ENCODE measurements at places on chromosomes 5 and 9.

DNA sequence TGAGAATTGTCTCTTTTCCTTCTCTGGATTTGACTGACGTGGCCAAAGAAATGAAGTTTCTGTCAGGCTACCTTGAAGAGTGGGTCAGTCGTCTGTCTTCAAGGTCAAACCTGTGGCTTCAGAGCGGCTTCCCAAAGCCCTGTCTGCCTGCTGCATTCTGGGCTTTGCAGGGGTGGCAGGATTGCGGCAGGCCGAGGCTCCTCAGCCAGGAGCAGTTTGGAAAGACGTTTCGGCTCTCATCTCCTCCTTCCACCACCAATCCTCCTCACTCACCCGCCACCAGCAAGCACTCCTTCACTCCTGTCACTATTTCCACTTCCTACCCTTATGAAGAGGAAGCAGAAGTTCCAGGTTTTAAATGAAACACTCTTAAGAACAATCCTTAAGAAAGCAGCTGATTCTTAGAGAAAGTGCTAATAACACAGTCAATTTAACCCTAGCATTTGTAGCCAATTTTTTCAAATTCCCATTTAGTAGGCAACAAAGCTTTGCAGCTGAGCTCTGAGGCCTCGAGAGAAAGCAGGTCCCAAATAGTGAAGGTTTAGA, 351.7 kb downstream of the ZNF608 start:
- no peak for DNase-seq

DNA sequence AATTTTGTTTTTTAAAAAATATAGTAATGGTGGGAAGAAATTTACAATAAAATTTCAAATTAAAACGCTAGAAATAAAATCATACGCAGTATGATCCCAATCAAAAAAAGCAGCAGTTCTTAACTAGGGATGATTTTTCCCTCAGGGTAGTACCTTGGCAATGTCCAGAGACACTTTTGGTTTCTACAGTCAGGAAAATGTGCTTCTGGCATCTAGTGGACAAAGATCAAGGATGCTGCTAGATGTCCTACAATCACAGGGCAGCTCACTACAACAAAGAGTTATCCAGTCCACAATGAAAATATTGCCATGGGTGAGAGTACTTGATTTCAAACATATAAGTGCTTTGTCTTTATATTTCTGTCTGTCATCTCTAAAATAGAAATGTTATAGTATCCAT, 400.2 kb upstream of the SGCD start:
- DNase-seq: no peak

GRCh38 chr5:116242343-116242742, 157.5 kb downstream of the COMMD10 start:
- no peak for DNase-seq

DNA sequence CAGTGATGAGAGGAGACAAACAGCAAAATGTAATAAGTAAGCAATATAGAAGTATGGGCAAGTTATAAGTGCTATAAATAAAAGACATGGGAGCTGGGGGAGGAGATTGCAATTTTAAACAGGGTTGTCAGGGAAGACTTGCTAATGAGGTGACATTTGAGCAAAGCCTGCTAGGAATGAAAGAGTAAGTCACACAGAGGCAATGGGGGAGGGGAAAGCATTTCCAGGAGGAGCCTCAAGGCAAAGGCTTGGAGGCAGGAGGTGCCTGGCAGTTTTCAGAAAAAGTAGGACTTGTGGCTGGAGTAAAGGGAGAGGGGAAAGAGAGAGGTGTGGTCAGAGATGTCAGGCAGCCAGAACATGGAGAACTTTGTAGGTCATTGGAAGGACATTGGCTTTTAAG, 124.4 kb upstream of the NMUR2 start:
- DNase-seq: no peak

GRCh38 chr9:114409842-114410241, 22.1 kb upstream of the AKNA start:
- no peak for DNase-seq

GRCh38 chr5:118789366-118789765, 199.0 kb downstream of the DTWD2 start:
- no peak for DNase-seq

GRCh38 chr5:179777909-179778308, 15.9 kb upstream of the LTC4S start:
- DNase-seq: no peak

DNA sequence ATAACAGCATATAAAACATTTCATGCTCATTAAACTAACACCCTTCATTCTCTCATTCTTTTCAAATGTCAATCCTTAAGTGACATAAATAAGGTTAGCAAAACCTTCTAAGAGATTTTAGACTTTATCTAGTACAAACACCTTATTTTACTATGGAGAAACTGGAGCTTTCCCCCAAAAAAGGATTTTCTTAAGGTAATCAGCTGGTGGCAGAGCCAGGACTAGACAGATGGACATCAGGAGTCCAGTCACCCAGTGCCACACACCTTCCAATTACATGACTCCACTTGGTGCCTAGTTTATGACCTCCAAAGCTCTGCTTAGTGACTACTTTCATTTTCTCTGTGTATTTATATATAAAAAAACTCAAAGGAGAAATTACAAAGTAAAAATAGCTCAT, 70.2 kb downstream of the HTR4 start:
- DNase-seq: no peak

DNA sequence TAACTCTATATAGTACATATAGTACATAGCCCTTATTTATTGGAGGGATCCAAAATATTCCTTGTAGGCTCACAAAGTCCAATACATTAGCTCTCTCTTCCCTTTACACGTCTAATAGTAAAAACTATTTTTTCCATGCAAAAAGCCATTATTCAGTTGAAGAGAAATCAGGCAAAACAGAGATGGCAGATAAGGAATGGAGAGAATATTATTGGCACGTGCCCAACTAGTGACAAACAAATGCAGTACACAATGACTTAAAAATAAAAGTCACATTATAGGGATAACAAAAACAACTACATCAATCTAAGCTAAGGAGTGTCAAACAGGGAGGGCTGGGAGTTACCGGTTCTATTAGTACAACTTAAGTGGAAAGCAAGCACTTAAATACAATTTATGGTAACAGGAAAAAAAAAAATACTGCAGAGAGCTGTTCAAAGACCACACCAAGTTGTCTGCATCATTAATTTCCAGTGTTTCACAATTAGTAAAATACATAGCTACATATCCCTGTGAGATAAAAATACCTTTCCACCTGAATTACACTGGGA, 4.1 kb upstream of the SCAI start:
- DNase-seq: no peak

DNA sequence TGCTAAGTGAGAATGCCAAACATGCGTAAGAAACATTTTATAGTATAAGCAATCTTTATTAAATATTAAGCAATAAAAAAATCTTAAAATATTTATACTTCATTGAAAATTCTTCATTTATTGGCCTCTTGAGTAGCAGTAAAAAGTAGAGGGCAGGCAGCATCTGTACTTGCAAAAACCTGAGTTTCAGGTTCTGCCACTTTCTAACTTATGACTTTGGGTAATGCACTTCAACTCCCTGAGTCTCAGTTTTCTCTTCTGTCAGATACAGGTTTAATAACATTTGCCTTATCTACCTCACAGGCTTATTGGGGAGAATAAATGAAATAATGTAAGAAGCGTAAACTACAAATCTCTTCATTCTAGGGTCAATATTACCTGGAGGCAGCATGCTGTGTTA, 19.8 kb upstream of the MCTP1 start:
- no peak for DNase-seq

DNA sequence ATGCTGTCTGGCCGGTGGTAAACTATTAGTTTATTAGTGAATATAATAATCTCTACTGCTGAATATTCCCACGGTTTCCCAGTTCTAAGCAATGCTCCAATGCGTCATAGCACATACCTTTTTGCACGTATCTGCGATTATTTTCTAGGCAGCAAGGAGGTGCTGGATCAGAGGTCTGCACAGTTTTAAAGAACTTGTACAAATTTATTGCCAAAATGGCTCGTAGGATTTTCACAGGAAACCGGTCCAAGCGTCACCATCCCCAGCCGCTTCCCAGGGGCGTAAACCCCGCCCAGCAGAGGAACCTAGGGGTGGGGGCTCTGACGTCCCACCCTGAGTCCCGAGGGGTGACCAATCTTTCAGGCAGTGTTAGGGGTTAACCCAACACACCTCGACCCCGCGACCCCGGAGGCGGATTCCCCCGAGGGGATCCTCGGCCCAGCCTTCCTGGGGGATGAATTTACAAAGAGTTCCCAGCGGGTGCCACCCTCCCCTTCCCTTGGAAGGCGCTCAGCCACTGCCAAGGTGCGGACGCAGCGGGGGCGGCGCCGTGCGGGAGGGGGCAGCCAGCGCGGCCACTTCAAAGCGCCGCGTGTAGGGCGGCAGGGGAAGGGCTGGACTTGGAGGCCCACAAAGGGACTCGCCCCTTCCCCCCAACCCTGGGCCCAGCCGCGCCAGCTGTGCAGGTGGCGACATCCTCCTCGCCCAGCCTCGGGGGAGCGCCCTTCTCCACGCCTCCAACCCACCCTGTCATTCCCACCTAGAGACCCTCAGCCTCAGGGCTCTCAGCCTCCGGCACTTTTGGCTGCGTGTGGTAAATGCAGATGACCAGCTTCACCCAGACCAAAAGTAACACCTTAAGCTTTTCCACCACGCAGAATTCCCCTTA, 43.5 kb upstream of the TCF7 start:
- no peak for DNase-seq

- no peak for DNase-seq
Measured at GRCh38 chr5:149911031-149911430, 33.6 kb downstream of the PDE6A start.

All from activated CD8-positive, alpha-beta memory T cell treated with anti-CD3 and anti-CD28 coated beads for 24 hours (primary cell).